Stimulated activated CD4-positive, alpha-beta T cell treated with anti-CD3 and anti-CD28 coated beads, TNF-alpha, amount 100 ng/mL, for 48 hours (primary cell): ENCODE measurements at places on chromosomes 16 and 17.

- no peak for DNase-seq
Measured at GRCh38 chr17:2459917-2460271, 51.8 kb downstream of the METTL16 start.

GRCh38 chr17:2770129-2770528 lies 20.7 kb upstream of the CCDC92B start:
- DNase-seq, result no peak

GRCh38 chr17:50213026-50214022 lies 11.9 kb upstream of the COL1A1 start:
- peak; percentile 20 for DNase-seq

- no peak for DNase-seq
Measured at GRCh38 chr16:24986512-24987303, 28.5 kb downstream of the ARHGAP17 start.
